ENCODE measurements at places on chromosomes 2 and 18. TPM values are rescaled to one million over a fixed set of nuclear protein-coding genes. Genes with fewer than 3 reads are reported as not detected.

FER1L5 gene
- total RNA-seq, result not detected

DNA sequence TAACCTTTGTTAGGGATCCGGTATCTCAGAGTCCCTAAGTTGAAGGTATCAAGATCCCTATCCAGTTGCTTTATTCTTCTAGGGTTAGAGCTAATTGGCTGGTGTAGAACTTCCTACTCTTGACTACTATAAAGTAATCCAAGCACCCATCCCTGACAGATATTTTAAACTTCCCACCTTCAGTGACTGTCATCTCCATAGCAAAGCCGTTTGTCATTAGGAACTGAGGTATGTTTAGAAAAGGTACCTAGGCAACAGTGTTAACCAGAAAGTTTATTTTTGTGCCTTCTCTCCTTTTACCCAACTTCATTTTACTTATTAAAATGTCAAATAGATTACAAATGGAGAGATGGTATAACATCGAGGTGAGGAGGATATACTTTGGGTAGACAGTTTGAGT lies 4.5 kb downstream of the FAM117B start:
- no peak for DNase-seq

DNA sequence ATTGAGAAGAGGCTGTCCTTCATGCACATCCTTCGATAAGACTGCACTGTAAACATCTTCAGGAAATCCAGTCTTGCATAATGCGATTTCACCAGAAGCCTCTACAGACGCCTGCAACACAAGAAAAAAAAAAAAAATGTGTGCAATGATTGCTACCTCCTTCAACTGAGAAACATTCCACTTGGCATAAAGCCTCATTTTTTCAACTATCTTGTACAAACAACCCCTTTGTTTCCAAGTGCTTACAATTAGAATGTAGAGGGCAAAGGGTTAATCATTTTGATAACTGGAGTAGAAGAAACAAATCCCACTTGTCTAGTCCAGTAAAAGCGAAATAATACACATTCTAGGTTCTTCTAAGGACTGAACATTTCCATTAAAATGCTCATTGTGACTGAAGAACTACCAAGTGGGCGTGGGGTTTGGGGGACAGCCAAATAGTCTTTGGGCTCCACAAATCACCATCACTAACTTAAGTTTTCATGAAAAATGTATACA lies 29.2 kb downstream of the CDH2 start:
- no peak for DNase-seq

DNA sequence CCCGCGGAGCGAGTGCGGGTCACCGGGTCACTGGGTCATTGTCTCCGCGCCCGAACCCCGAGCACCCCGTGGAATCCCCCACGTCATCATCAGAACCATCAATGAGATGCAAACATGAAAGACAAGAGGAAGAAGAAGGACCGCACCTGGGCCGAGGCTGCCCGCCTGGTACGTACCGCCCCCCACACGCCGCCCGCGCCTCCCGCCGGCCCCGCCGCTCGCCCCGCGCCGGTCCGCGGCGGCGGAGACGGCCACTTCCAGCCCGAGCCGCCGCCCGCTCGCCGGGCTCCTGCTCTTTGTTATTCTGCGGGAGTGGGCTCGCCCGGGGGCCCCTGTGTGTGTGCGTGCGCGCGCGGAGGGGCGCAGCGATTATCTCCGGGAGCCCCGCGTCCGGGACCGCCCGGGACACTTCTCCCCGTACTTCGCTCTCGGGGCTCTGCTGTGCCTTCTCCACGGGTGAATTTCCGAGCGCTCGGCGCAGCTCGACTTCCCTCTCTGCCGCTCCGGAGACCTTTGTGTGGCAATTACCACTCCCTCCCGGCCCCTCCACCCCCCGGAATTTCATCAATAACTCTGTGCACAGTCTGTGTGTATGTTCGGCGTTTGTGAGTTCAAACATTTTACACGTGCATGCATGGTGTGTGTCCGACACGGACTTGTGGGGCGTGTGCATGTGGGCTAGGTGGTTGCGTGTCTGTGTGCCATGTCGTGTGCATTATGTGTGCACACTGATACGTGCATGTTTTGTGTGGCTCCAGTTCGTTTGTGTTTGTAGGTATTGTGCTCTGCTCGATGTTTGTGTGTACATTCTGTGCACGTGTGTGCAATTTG lies 714 bp downstream of the ASXL3 start:
- peak; percentile 81 for DNase-seq

DNA sequence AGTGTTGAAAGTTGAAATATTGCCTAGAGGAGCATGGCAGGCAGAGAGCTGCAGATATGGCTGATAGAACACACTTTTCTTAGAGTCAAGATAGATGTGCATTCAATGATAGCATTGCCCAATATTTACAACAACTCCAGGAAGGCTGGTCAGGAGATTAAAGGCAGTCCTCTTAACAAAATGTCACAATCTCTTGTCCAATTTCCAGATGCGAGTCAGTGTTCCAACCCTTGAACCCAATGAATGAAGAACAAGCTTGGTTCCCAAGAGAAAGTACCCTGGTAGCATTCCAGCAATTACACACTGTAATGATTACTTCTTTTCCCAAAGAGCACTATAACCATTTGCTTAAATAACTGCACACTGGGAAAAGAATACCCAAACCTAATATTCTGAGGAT lies 839.4 kb upstream of the VRK2 start:
- DNase-seq, result no peak

DNA sequence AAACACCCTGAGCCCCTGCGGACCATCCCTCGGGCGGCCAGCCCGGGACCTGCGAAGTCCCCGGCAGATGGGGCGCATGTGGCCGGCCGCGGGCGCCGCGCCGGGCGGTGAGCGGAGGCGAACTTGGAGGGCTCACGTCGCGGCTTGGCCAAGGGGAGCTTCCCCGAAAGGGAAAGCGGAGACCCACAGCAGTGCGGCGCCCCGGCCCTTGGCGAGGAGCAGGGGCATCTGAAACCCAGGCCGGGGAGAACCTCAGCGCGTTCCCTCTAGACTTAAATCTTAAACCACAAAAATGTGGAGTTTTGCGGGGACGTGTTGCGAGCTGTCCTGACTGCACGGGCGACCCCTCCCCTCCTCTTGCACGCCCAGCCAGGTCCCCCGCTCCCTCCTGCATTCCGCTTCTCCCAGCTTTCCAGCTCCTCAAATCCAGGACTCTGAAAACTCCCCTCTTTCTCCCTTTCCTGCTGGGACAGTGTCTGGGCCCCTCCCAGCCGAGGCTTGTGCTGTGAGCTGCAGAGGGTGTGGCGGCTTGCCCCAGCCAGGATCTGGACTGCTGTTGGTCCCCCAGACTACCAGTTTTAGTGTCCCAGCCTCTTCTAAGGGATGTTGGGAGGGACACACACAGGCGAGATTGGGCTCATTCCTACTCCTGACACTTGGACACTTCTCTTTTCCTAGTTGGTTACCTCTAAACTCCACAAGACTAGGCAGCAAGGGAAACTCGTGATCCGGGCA lies 1.3 kb downstream of the FMNL2 start:
- peak; percentile 71 for DNase-seq

GRCh38 chr18:79945118-79946042 lies 6.1 kb downstream of the SLC66A2 start:
- peak; percentile 50 for DNase-seq

DNA sequence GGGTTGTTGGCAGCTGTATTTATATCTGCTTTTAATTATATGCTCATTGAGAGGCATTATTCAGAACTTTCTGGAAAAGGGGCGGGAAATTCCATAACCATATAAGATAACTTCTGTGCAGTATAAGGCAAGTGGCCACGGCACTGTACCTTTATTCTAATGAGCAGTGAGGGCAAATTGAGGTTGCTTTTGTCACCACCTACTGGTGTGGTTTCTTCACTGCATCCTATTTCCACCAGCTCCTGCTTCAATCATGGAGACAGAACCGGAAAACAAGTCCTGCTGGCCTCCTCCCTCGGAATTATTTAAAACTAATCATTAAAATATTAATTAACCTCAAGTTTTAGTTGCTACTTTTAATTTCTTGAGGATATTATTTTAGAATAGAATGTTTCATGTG lies 759.4 kb downstream of the CBLN2 start:
- no peak for DNase-seq

HOXD4 gene
- not detected for total RNA-seq

GRCh38 chr2:157761520-157761919 lies 114.6 kb downstream of the ACVR1 start:
- no peak for DNase-seq

- no peak for DNase-seq
These were observed 88.5 kb upstream of the COL5A2 start for GRCh38 chr2:189267925-189268579.

DNA sequence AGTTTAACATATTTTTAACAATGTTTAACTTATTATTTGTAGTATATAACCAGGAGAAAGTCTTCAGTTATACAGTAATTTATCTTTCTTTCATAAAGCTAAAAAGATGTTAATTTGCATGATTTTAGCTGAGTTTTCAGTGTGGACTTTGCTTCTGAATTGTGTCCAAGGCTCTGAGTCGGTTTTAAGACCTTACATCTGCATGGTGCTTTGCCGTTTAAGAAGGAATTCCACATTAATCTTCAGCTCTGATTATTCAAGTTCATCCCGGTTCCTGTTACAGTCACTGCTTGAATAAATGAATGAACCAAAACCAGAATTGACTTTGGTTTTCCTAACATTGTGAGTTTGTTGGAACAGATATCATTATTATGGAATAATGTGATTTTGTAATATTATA lies 419.7 kb upstream of the RGPD4 start:
- DNase-seq, result no peak

GRCh38 chr18:57150828-57151227 lies 3.9 kb downstream of the BOD1L2 start:
- no peak for DNase-seq

- no peak for DNase-seq
These were observed 208.1 kb downstream of the IKZF2 start for GRCh38 chr2:212943351-212943750.

DNA sequence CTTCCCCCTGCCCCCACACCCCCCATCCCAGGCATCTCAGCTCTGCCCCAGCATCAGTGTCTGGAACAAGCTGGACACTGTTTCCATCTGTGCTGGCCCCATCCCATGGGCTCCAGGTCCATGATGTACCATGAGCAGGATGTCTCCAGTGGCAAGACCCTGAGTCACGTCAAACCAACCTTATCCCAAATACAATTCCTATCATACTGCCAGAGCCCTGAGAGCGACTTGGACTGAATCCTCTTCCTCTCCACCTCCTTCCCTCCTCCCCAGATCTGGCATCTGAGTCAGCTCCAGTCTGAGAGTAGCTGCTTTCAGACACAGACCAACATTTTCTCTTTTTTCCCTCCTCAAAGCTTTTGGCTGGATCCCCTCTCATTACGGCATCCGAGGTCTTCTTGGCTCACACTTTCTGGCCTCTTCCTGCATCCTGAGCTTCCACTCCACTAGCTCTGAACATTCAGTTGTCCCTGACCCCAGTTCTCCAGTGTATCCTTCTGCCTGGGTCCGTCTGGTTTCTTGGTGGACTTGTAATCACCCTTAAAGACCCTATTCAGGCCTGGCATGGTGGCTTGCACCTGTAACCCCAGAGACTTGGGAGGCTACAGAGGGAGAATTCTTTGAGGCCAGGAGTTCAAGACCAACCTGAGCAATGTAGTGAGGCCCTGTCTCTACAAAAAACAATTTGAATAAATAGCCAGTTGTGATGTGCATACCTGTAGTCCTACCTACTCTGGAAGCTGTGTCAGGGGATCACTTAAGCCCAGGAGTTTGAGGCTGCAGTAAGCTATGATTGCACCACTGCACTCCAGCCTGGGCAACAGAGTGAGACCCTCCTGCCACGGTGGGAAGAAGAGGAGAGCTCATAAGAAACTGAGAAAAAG lies 68.3 kb downstream of the ACKR3 start:
- DNase-seq, result peak; percentile 64

GCG gene
- not detected for total RNA-seq

DNA sequence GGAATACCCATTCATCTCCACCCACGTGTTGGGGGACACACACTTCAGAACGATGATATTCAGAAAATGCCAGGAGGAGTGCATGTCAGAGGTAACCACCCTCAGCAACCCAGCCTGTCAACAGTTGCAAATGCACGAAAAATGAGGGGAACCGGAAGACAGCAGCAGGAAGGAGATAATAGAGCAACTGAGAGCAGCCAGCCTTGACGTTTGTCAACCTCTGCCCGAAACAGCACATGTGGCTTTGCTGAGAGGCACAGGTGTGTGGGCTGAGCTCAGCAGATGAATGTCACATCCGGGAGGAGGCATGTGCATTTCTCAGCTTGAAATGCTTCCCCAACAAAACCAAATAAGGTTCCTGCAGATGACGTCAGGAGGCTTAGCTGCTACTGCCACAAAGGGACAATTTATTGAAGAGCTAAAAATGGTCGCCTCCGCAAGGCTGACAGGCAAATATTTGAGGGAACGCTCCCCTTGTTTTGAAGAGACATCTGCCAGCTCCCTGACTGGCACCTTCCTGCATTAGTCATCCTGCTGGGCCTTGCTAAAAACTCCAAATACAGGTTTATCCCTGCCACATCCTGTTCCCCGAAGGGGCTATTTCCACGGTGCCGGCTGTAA lies 419.0 kb downstream of the NBAS start:
- DNase-seq, result no peak

GRCh38 chr2:238942726-238943300 lies 94.9 kb downstream of the TWIST2 start:
- DNase-seq, result peak; percentile 31

- DNase-seq, result no peak
These were observed 32.4 kb downstream of the NDUFAF7 start for GRCh38 chr2:37263839-37264238.

RAD51AP2 gene
- total RNA-seq, result not detected

GRCh38 chr2:42788882-42789281 lies 3.5 kb downstream of the HAAO start:
- no peak for DNase-seq

DNA sequence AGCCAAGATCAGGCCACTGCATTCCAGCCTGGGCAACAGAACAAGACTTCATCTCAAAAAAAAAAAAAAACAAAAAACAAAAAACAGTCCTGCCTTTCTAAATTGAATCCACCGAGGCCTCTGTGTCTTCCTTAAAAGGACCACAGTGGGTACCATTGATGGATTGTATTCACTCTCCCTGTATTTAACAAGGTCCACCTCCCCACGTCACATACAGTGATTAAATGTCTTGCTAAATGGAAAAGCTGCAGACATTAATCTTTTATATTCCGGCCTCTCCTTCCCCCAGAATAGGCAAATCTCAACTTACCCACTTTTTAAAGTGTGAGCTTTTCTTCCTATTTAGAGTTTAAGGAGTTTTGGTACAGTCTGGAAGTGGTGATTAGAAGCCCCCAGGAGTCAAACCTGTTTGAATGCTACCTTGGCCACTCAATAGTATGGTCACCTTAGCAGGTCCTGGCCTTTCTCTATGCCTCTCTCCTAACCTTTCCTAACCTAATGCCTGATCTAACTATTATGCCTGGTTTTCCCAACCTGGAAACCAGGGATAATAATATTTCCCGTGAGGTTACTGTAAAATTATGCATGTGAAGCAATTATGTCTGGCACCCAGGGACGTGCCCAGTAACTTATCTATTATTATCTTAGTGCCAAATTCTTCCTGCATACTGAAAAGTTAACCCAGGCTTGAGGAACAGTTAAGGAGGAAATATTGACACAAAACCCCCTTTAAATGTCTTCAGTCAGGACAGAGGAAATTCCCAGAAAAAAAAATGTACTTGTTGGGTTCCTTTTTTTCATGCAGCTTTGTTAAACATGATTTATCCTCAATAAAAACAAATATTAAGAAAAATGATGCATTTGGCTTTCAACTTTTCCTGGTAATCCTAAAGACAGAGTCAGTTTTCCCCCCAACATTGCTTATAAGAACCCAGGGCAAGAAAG lies 3.1 kb downstream of the NFE2L2 start:
- no peak for DNase-seq

GRCh38 chr2:99809259-99809900 lies 319.6 kb upstream of the REV1 start:
- DNase-seq, result no peak

POTEC gene
- not detected for total RNA-seq

ANO7 gene
- 1.1 TPM for total RNA-seq

UNC80 gene
- total RNA-seq, result 0.80 TPM
